ENCODE measurements at places on chromosomes 13 and 19.

DNA sequence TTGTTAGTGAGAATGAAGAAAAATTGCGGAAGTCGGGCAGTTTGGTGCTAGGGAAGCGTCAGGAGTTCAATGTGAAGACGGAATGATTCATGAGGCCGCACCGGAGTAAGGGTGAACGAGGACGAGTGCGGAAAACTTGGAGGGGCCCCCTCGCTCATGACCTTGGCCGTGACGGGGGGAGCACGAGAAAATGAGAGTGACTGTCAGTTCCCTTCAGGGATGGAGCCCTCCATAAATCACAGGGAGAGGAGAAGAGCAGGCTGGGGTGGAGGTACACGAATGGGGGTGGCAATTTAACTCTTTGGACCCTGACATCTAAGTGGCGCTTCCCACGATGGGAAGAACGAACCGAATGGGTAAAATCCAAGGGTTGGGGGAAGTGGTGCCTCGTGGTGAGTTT is 486.4 kb downstream of the TSHZ3 start:
- DNase-seq: no peak

DNA sequence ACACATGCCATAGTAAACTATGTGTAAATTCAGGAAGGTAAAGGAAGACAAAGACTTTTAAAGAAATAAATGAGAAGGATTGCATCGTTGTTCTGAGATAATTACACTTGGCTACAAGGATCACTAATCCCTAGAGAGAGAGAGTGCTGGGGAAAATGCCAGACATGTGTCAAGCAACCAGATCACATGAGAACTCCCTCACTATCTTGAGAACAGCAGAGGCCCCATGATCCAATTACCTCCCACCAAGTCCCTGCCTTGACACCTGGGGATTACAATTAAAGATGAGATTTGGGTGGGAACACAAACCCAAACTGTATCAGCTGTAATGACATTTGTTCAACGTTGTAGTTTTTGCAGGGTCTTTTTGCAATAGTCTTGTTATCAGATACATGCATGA is 1600.9 kb upstream of the MIR17HG start:
- DNase-seq: no peak

GRCh38 chr19:50894478-50895356 is 16.5 kb downstream of the KLK4 start:
- DNase-seq: no peak

DNA sequence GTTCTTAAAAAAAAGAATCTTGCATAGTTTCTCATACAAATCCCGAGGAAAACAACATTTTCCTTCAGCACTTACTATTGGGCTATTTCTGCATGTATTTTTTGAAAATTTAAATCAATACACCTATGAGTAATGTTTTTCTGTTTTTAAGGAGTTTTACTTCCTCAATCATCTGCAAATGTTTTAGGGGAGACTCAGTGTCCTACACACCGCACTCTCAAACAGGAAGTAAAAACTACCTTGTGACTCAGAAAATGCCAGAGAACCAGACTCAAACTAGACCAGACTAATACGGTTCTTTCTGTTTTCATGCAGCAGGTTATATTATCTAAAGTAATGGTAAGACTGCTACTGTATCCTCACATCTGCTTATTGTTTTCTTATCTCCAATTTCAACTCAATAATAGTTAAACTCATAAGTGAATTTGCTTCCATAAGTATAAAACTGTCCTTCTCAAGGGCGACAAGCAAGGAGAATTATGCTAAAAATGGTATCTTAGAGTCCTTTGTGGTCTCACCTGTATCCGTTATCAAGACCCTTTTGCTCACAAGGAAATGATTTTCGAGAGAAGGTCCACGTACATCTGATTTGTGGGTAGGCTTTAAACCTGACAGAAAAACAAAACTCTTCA is 52.5 kb downstream of the FLT3 start:
- DNase-seq: no peak

Data from AG08396 (cell line).